ENCODE measurements at places on chromosomes 2 and 18.

GRCh38 chr2:176579608-176580007, 310.4 kb downstream of the MTX2 start:
- DNase-seq = no peak

GRCh38 chr2:87403893-87404175, 344.1 kb upstream of the PLGLB2 start:
- no peak for DNase-seq

GRCh38 chr2:217286833-217287232, 427.0 kb upstream of the TNP1 start:
- no peak for DNase-seq

GRCh38 chr2:128306931-128307460, 11.7 kb downstream of the HS6ST1 start:
- no peak for DNase-seq

GRCh38 chr2:2898744-2899143, 478.9 kb downstream of the EIPR1 start:
- DNase-seq = no peak

DNA sequence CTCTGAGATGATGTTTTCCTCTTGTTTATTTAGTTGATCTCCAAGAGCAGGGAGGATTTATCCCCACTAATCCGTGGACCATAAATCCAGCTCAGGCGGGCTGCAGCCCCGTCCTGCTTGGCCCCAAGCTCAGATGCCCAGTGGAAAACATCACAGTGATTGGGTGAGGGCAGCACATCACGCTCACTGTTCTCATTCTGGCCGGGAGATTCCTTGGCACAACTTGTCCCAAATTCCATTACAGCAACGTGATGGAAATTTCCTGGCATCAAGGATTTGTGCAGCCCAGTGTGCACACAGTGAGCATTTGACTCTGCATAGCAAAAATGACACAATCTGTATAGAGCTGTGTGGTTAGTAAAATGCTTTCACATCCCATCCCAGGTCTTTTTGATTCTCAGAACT, 96.8 kb downstream of the VAPA start:
- no peak for DNase-seq

DNA sequence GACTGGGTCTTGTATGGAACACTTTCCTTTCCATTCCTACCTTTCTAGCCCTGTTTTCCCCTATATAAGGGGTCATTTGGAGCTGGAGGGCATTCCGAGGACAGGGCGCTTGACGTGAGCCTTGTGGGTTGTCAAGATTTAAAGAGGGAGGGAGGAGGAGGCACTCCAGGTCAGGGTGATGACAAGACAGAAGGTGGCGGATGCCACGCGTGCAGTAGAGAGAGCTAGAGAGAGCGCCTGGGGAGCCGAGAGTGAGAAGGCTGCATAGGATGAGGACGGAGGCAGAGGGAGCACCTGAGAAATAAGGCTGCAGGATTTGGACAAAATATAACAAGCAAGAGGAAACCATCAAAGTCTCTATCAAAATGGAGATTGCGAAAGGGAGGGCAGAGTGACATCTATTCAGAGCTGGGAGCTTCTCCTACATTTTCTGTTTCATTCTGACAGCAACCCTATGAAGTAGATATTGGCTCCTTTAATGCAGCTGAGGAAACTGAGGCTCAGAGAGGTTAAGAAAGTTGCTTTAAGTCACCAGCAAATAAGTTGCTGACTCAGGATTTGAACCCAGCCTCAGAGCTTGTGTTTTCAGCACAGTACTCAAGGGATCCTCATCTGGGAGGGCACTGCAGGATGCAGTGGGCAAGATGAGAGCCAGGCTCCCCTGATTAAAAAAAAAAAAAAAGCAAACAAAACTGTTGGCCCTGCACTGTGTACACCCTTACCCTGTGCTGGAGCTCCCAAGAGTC, 124.2 kb downstream of the MRO start:
- no peak for DNase-seq

DNA sequence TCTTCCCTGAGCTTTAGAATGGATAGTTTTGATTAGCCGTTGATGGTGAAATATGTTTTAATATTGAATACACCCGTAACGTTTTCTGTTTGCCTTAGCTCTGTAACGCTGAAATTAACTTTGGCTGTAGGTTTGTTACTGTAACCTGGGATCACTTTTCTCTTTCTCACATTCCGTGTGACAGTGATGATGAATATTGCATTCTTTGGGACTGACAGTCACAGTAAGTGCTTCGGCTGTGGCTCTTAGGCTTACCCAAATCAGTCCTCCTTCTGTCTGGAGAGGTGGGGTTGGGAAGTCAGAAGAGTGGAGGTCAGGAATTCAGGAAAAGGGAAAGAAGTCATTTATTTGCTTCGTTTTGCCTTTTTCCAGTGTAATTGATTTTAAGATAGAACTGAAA, 18.0 kb downstream of the RMC1 start:
- no peak for DNase-seq

DNA sequence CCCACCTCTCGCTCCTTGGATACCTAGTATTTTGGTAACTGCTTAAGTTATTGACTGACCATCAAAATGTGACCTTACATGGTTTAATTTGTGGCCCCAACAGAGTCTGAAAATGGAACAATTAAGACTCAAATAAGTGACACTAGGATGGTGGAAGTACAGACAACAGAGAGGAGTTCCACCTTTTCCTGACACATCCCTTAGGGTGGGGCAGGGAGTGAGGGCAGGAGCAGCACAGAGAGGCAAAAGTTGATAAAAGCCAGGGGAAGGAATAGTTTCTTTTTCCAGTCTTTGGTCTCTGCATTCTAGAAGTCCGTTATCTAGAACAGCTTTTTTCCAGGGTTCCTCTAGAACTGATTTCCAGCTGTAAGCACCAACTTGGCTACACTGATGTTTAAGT, 32.2 kb downstream of the FTCDNL1 start:
- no peak for DNase-seq

- DNase-seq = no peak
Measured at GRCh38 chr18:36035253-36035652, 32.1 kb downstream of the RPRD1A start.

GRCh38 chr2:73970850-73971471, 13.7 kb upstream of the TET3 start:
- no peak for DNase-seq

DNA sequence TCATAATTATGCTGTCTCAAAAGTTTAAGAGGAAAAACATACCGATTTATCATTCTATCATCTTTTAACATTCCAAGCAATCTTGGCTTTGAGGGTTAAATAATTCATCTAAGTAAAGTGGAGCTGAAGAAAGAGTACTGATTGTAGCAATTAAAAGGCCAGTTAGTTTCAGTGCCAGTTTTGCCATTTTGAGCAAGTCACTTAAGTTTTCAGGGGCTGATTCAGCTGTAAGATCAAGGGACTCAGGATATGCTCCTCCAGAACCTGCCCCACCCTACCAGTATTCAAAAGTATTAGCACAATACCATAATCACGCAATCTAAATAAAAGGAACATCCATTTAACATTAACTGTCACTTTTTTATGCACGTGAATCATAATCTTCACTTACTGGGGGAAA, 1.9 kb downstream of the SS18 start:
- no peak for DNase-seq

DNA sequence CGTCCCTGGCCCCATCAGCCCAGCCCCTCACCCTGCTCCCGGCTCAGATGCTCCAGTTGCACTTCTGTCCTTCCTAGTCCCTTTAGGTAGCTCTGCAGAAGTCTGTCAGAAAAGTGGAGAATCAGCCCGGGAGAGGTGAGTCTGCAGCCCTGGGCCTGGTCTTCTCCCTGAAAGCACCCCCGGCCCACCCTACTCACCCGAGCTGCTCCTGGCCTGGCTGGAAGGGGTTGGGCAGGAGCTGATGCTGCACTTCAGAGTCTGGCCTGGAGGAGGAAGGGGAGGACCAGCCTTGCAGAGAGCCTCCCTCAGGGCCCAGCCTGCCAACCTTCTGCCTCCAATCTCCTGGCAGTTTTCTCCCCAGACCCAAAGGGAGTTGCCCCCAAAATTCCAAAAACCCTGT, 15.8 kb downstream of the KHK start:
- no peak for DNase-seq

DNA sequence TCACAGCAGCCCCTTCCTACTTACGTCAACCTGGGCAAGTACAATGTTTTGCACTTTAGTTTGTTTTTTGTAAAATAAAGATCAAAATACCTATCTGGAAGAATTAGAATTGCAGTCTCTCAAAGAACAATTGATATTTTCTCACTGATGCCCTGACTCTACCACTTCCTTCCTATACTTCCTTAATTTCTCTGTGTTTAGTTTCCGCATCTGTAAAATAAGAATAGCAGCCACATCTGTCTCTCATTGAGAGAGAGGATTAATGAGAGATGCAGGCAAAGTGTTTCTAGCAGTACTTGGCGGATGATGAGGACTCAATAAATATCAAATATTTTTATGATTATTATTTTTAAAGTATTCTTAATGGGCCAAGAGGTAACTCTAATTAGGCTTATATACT, 122.6 kb upstream of the PIEZO2 start:
- no peak for DNase-seq

GRCh38 chr18:77056344-77057005, 76.1 kb downstream of the MBP start:
- DNase-seq = no peak

GRCh38 chr18:23519734-23520133, 16.4 kb downstream of the RMC1 start:
- DNase-seq = no peak

GRCh38 chr2:9973690-9974089, 22.2 kb downstream of the GRHL1 start:
- no peak for DNase-seq

DNA sequence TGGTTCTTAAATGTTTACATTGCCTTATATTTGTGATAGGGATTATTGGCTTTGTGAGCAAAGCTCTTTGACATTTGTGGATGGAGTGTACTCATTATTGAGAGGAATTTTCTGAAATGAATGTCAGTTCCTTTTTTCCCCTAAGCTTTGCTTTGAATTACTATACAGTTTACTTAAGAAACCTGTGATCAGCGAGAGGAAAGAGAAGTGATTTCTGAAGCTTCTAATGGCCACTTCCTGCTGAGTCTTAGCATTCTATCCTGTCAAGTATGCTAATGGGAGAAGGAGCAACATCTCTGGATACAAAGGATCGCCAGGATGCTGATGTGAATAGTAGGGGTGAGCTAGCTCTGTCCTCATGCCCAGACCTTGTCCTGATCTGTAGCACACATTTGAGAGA, 47.8 kb upstream of the MGAT5 start:
- DNase-seq = no peak

DNA sequence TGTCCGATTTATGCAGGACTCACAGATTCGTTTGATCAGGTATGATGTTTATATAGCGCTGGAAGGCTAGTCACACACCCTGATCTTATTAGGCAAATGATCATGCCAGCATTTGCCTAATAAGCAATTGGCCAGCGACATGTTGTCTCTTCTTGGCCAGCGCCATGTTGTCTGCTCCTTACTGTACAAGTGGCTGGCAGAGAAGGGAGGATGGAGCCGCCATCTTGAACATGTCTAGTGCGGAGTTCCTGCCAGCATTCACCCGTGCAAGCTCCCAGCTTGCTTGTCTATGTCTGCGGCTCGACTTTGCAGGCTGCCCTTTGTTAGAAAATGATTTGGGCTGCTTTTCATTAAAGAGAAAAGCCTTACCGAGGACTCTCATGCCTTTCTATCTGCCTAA, 106.3 kb downstream of the TFCP2L1 start:
- DNase-seq = no peak

DNA sequence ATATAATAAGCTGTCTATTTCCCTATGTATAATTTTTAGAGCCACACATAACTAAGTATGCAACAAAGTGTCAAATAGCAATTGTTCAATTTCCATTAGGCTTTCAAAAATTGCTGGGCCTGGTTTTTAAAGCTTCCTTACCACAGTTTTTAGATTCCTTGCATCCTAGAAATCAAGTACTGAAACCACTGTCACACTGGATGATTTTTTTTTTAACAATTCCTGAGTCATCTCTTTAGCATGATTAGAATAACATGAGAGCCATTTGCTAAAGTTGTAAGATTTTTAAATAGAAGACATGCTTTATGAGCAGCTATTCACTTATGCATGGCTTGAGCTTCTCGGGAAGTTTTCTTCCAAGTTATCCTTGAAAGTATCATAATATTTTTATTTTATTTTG, 319.5 kb upstream of the NXPH2 start:
- no peak for DNase-seq

GRCh38 chr18:9196568-9196967, 60.0 kb downstream of the ANKRD12 start:
- no peak for DNase-seq

- DNase-seq = no peak
Measured at GRCh38 chr2:32377928-32378327, 21.1 kb downstream of the BIRC6 start.

DNA sequence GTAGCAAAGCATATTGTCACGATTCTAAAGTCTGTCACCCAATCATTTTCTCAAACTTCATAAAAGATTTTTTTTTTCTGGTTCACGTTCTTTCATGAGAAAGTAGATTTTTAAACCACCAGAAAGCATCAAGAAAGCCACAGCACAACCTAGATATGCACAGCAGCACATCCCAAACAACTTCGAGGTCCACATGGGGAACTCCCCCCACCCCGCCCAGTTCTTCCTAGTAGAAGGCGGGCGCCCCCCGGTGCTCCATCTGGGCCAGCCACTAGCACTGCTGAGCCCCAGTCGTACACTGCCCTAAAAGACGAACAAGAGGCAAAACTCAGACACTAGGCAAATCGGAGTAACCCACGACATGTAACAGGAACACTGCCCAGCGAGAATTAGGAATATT, 15.5 kb downstream of the HDLBP start:
- DNase-seq = no peak

GRCh38 chr2:197197895-197198311, 112.7 kb downstream of the ANKRD44 start:
- no peak for DNase-seq

GRCh38 chr18:77977331-77977730, 727.7 kb downstream of the GALR1 start:
- DNase-seq = no peak

DNA sequence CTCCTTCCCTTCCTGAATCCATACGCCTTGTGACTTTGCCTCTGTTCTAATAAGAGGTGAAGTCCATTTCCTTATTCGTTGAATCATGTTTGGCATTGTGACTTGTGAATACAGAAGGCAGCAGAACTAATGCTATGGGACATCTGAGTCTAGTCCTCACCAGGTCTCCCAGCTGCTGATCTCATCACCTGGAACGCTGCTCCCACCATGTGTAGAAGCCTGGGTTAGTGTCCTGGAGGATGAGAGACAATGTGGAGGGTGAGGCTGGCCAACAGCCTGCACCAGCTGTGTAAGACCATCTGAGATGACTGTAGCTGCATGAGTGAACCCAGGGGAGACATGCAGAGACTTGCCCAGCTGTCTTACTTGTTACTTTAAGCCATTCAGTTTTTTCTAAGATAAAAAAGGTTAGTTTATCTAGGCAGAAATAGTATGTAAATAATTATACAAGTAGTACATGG, 3.5 kb upstream of the HAAO start:
- no peak for DNase-seq

DNA sequence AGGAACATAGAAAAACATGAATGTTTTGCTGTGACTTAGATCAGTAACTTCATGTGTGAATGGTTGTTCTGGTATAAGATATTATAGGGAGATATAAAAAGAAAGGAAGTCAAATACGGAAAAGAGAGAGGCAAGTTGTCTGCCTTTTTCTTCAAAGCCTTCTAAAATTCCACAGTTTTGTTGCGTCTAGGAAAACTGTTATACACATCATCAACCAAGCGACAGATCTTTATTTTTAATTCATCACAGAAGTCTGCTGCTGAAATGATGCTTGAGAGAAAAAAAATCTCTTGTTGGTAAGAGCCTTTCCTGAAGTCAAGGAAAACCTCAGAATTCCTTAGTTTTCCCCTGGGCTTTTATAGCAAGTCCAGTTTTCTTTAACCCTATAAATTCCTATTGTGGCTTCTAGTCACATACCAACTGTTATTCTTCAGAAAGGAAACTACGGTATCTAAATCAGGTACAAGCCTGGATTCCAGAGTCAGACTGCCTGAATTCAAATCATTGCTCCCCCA, 36.3 kb upstream of the TANC1 start:
- DNase-seq = no peak
